ENCODE measurements at places on chromosomes 12 and 14. TPM values are rescaled to one million over a fixed set of nuclear protein-coding genes. Genes with fewer than 3 reads are reported as not detected.

HHIPL1 gene
- total RNA-seq = 5.9 TPM

GDF3 gene
- not detected for total RNA-seq

PLEKHG7 gene
- total RNA-seq = not detected

DIO2 gene
- 27.0 TPM for total RNA-seq

GUCY2C gene
- under 0.01 TPM for total RNA-seq

C14orf93 gene
- total RNA-seq = 3.2 TPM

CNTN1 gene
- 376 TPM for total RNA-seq

Measured in temporal lobe (tissue), 4 donors.